ENCODE measurements at places on chromosomes 3 and 15. TPM values are rescaled to one million over a fixed set of nuclear protein-coding genes. Genes with fewer than 3 reads are reported as not detected.
A peak's percentile ranks its signal among the peaks of the same experiment; 100 is the strongest.

Gene C3orf85
- not detected for polyA plus RNA-seq

Gene SATB1
- 40.3 TPM for polyA plus RNA-seq

Gene TYRO3
- 8.6 TPM for polyA plus RNA-seq

Gene TBC1D5
- polyA plus RNA-seq, result 26.2 TPM

Gene IL17RE
- 4.3 TPM for polyA plus RNA-seq

Gene SLC9C1
- polyA plus RNA-seq, result not detected

DNA sequence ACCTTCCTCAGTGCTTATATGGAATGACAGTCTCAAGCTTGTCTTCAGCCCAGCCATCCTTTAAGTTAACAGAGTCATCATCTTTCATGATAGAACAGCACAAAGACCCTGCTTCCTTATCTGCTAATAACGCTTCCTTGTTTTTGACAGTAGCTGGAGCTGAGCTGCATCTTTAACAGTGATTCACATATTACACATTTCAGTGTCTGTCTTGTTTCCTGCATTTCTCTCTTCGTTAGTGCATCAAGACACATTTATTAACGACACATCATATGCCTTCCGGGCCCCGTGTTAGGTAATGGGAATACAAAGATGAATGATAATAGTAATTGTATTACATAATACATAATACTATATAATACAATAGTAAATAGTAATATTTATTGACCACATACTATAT is 30.2 kb upstream of the GREM1 start:
- no peak for DNase-seq

GRCh38 chr15:36778531-36778930 is 199.1 kb downstream of the CDIN1 start:
- DNase-seq, result no peak

DNA sequence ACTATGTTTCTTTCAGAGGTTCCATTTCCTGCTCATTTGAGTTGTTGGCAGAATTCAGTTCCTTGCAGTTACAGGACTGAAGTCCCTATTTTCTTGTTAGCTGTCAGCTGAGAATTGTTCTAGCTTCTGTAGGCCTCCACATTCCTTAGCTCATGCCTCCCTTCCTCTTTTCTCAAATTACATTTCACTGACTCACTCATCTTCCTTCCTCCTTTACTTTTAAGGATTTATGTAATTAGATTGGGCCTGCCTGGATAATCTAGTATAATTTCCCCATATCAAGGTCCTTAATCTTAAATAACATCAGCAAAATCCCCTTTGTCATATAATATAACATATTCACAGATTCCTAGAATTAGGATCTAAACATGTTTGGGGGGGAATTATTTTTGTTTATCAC is 40.6 kb upstream of the RBMS3 start:
- DNase-seq, result no peak

- DNase-seq, result peak; percentile 37
These were observed at the start of gene SLC49A4 for GRCh38 chr3:122794779-122795673. SLC49A4 (plus strand) TSS chr3:122795069; CDS start chr3:122795193, 124 bp downstream.

GRCh38 chr3:157405457-157405856 is 31.2 kb upstream of the PTX3 start:
- no peak for DNase-seq

GRCh38 chr3:47568901-47569300 is 9.8 kb downstream of the CSPG5 start:
- no peak for DNase-seq

DNA sequence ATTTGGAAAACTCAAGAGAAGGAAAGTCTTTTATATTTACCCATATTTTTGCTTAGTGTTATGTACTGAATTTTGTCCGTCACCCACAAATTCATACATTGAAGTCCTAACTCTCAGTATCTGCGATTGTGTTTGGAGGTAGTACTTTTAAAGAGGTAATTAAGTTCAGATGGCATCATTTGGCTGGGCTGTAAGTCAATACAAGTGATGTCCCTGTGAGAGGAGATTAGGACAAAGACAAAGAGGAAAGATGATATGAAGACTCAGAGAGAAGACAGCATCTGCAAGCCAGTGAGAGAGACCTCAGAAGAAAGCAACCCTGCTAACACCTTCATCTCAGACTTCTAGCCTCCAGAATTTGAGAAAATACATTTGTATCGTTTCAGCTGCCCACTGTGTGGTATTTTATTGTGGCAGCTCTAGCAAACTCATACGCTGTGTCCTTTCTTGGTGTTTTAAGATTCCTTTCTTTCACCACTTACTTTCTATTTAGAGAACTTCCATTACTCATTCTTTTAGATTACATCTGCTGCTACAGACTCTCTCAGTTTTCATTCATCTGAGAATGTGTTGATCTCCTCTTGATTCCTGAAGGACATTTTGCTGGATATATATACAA is 17.0 kb downstream of the LRCH3 start:
- DNase-seq, result no peak

- no peak for DNase-seq
These were observed 129.9 kb upstream of the UBE3A start for GRCh38 chr15:25568751-25569150.

DNA sequence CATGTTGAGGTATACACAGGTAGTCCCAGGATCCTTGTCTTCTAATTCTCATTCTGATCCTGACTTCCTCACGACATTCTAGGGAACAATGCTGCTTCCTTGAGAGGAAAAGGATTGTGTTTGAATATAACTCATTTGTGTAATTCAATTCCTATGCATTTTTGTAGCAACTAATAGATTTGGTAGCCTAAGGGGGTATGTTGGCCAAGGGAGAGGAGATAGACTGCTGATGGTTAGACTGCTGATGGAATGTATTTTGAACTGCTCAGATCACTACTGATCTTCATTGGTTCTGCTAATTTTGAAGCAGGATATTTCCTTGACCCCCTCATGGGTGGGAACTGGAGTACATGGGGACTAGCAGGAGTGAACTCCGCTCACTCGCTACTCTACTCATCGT is 39.7 kb downstream of the RAD54L2 start:
- no peak for DNase-seq

DNA sequence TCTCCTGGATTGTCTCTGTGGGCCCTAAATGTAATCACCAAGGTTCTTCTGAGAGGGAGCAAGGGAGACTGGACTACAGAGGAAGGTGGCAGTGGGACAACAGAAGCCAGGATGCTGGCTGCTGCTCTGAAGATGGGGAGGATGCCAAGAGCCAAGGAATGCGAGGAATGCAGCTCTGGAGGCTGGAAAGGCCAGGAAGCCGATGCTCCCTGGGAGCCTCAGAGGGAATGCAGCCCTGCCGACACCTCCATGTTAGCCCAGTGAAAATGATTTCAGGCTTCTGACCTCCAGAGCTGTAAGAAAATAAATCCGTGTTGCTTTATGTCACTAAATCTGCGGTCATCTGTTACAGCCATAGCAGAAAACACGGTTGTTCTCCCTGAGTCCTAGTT is 44.1 kb downstream of the UMPS start:
- DNase-seq, result no peak

DNA sequence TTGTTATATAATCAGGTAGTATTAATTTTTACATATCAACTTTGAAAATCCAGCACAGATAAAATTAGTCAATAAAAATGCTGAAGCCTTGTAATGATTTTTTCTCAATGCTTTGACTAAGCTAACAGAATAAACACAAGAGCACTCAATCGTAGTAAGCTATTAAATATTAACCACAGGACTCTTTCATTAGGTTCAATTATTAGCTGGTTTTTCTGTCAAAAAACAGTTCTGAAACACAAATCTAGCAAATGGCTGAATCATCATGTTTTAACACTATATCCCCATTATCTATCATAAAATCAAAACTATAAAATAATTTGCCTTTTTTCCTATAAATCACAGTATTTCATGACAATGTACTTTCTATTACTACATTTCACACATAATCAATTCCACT is 69.6 kb downstream of the PLOD2 start:
- no peak for DNase-seq

DNA sequence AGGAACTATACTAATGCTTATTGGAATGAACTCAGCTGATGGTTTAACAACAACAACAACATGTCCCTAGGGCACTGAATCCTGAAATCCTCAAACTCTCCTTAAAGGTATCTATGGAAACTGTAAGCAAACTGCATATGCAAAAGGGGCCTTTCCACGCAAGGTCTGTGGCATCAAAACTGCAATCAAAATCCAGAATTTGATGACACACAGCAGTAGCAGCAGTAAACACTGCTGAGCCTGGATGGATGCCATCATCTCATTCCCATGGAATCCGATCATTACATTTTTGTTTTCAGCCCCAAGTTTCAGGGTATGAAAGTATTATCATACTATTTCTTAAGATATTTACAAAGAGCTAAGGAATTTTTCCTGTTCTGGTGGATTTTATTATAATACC is 399.7 kb downstream of the VPS13C start:
- DNase-seq, result no peak

DNA sequence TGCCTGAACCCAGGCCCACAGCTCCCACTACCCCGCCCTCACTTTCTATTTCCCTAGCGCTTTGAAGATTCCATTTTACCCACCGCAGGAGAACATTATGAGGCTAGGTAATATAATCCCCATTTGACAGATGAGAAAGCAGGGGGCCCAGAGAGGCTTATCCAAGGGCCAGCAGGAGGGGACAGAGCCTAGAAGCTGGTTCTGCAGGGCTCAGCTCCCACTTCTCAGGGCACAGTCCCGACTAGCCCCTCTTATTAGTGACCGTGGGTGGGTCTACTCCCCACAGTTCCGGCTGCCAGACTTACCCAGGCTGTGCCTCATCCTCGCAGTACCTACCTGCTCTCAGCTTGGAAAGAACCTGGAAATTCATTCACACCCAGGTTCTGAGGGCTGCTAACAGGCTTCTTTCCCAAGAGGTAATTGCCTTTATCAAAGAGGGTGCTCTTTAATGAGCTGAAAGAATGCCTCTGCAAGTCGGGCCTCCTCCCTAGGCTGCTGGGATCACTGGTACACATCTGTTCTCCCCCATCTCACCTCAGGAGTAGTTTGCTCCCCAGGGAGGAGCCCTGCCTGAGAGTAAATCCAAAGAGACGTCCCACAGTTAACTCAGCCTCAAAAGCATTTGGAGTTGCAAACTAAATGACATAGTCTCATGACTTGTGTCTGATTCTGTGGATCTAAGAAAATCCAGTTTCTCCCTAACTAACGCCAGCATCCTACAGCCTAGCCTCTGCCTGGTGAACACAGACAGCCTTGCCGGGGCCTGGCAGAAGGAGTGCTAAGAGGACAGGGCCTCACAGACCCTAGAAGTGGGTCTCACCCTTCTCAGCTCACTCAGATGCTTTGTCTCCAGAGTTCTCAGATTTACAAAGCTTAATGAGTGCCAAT is 125.0 kb downstream of the CHSY1 start:
- no peak for DNase-seq

DNA sequence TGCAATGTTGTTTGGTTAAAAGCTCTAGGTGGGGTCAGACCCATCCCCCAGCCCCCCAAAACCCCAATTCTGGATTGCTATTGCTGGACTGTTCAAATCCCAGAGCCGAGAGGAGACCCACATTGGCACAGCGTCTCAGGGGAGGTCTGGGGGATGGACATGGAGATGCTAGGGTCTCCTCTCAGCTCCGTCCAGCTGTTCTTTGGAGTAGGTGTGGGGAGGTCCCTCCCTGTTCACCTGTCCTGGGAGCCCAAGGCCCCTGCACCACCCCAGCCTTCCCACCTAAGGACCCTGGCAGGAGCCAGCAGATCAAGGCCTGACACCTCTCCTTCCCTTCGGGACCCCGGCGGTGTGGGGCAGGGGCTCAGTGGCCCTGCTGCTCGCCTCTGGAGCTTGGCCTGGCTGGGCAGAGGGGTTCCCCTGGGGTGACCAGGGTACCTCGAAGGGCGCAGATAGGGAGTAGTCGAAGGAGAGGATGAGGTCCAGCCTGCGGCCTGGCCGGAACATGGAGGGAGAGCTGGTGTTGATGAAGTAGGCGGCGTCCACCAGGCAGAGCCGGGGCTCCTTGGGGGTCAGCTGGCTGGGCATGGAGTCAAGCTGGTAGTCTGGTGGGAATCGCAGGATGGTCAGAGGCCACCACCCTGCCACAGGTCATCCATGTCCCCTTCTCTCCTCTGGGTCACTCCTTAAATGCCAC is 23.9 kb downstream of the PLA2G4D start:
- no peak for DNase-seq

DNA sequence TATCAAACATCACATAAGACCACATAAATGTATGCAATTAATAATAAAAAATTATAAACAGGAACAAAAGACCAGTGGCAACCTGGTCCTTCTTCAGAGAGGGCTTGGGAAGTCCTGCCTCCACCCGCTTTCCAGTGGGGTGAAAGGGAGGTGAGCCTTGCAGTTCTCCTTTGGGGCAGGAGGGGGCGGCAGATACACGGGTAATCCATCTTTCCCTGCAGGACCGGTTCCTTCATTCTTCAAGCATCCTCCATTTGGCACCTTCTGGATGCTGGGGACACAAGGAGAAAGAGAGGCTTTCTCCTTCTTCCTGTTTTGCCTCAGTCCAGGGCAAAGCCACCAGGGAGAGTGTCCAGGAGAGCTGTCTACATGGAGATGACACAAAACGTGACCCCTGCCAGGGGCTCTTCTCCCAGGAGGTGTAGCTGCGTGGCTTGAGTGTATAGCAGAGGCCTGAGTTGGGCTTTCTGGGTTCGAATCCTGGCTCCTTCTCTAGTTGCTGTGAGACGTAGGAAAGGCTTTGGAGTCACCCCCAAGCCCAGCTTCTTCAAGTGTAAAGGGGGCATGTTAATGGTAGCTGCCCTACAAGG is 23.2 kb downstream of the RPLP1 start:
- peak; percentile 56 for DNase-seq

DNA sequence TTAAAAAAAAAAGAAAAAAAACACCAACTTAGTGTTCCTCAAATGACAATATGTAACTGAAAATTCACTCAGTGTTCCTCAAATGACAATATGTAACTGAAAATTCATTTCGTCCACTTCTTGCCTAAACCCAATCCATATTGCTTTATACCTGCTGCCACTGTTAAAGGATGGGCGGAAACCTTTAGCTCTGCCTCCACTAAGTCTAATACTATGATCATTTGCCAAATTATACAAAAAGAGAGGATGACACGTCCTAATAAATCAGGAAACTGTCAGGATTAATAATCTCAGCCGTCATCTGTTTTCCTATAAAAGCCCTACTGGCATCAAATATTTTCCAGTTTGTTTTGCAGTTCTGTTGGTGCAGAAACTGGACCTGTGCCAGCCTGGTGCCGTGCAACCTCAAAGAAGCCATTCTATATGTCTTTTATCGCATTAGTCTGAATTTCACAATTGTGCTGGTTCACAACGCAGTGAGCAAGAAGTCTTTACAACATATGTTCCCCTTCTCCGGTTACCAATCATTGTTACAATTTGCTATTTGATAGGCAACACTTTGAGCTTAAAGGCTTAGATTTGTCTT is 160.4 kb upstream of the KCNH8 start:
- DNase-seq, result no peak

- peak; percentile 49 for DNase-seq
These were observed 7.3 kb downstream of the MYO5C start for GRCh38 chr15:52288051-52288942.

GRCh38 chr3:4776980-4777581 is 202.2 kb upstream of the BHLHE40 start:
- DNase-seq, result peak; percentile 49

- DNase-seq, result no peak
These were observed 137.2 kb upstream of the EPHA6 start for GRCh38 chr3:96677156-96677555.

GRCh38 chr3:73257186-73257585 is 195.7 kb downstream of the EBLN2 start:
- DNase-seq, result no peak

GRCh38 chr15:74239051-74239705 is 3.1 kb downstream of the CCDC33 start:
- DNase-seq, result no peak
